ENCODE measurements at places on chromosomes 12 and 14. TPM values are rescaled to one million over a fixed set of nuclear protein-coding genes. Genes with fewer than 3 reads are reported as not detected.

CELA1 gene
- not detected for total RNA-seq

CIPC gene
- total RNA-seq, result 94.8 TPM

MYH6 gene
- total RNA-seq, result not detected

PIK3C2G gene
- 0.22 TPM for total RNA-seq

DNAJC22 gene
- 7.8 TPM for total RNA-seq

CLEC1B gene
- total RNA-seq, result not detected

KRT73 gene
- not detected for total RNA-seq

SLCO1B1 gene
- not detected for total RNA-seq

CARMIL3 gene
- 9.8 TPM for total RNA-seq

PTCSC3 gene
- total RNA-seq, result not detected

MSI1 gene
- total RNA-seq, result 14.0 TPM

EID3 gene
- total RNA-seq, result 5.1 TPM

TSPAN11 gene
- 8.0 TPM for total RNA-seq

GRCh38 chr14:32565256-32565655, 236.2 kb downstream of the AKAP6 start:
- no peak for DNase-seq

DNA sequence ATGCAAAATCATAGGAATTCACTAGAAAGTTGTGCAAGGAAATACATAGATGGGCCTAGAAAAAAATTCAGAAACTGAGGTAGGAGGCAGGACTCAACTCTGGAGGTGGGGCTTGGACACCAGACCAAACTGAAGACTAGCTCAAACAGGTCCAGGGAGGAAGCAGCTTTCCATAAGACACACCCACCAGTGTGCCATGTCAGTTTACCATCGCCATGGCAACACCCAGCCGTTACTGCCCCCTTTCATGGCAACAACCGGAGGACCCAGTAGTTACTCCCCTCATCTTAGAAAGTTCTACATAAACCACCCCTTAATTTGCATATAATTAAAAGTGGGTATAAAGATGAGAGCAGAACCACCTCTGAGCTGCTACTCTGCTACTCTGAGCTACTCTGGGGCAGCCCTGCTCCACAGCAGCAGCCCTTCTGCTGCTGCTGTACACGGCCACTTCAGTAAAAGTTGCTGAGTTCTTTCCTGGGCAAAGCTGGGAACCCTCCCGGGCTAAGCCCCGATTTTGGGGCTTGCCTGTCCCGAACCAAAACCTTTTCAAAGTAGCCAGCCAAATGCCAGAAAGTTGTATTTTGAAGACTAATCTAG, 30.8 kb upstream of the NINJ2 start:
- DNase-seq, result no peak

DNA sequence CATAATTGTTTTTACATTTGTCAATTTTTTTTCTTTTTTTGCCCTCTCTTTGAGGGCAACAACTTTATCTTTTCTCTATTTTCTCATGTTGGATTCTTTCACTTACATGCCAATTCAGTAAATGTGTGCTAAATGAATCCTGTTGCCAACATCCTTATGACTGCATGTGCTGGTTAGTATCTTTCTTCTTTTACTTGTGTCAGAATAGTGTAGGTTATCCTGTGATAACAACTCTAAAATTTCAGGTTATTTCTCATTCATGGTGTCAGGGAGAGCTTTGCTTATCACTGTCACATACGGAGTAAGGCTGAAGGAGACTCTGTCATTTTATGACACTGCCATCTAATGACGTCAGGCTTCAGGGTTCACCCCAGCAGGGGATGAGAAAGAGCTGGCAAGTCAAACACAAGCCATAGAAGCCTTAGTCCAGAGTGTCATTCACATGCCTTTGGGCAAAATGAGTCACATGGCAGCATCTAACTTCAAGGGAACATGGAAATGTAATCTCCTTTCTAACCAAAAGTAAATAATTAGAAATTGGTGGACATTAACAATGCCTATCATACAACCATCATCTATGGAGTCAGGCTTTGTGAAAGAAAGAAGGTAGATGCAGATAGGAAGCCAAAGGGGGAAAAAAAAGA, 242.5 kb upstream of the ATP2B1 start:
- DNase-seq, result no peak

- DNase-seq, result no peak
These were observed 33.3 kb downstream of the BAZ2A start for GRCh38 chr12:56596815-56597214.

DNA sequence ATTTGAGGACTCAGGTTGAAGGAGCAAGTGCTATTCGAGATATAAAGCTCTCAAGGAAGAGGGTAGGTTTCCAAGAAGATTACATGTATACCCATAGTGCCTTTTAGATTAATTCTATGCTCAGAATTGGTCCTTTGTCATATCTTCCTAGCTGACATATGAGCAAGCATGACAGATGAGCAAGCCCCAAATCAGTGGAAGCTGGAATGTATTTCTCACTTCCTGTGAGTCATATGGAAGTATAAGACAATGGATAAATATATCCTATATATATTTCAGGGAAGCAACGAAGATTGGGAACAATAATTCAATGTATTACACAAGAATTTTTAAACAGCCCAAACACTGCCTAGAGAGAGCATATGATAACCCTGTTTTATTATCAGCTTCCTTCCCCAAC, 674.1 kb upstream of the ATXN7L3B start:
- no peak for DNase-seq

GRCh38 chr12:101077791-101078528, 132.1 kb downstream of the SLC5A8 start:
- DNase-seq, result no peak

DNA sequence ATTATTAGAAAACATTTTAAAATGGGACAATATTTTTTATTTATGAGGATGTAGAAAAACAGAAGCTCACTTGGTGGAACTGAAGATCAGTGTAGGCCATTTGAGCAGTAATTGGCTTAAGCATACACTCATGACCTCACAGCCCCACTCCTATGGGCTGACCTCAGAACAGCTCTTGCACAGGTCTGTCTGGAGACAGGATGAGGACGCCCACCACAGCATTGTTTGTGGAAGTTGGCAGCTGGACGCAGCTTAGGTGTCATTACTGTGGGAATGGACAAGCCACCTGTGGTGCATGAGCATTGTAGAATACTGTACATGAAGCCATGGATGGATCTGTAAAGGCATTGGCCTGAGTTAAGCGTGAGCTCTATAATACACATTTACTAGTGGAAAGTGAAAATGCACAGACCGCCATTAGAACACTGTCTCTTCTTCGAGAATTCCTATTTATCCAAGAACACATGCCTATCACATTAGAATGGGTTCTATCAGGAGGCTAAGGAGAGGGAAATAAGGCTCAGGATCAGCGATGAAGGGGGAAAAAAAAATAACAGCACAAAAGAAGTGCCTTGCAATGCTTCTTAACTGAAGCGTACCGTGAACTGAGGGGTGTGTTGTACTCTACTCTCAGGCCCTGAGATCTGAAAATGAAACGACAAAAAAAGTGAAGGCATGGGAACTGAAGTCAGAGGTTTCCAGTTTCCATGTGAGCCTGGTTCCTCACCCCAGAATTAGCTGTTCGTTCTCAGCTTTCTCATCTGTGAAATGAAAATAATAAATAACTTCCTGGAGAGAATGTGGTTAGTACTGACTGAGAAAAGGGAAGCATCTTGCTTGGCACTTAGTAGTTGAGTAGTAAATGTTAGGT, 33.6 kb downstream of the KCNA1 start:
- DNase-seq, result no peak

- DNase-seq, result peak; percentile 15
These were observed 846 bp upstream of the MTHFD1 start for GRCh38 chr14:64387232-64387781.

GRCh38 chr12:115872919-115873357, 404.6 kb downstream of the MED13L start:
- no peak for DNase-seq

- no peak for DNase-seq
These were observed 9.2 kb downstream of the SOS2 start for GRCh38 chr14:50222055-50222613.

DNA sequence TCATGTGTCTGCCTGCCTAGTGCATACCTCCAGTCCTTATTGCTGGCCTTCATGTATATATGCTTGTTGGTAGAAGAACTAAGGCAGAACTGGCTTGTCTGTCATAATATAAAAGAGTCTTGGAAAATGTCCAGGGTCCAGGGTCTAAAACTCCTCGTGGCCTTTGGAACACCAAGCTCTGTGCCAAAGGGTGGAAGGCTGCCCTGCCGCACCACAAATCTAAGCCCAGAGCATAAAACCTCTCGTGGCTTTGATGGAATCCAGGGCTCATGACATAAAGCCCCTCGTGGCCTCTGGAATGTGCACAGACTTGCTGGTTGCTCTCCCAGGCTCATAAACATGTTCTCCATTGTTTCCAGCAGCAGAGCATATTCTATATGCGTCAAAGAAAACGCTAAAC, 107.9 kb downstream of the BBS10 start:
- no peak for DNase-seq

- DNase-seq, result no peak
These were observed 12.8 kb downstream of the PGF start for GRCh38 chr14:74942608-74943007.

DNA sequence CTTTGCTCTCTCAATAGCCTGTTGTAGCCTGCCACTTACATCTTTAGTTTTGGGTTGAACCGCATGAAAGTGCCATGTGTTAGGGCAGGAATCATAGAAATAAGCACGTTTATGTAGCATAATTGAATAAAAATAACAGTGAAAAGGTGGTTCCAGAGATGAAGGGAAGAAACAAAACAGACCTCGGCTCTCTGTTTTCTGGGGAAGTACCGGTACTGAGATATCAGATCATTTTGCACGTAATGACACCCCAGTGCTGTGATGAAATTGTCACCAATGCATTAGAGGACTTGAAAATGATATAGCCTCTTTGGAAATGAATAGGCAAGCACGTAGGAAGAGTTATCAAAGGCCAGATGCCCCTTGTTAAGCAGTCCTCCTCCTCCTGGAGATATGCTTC, 42.5 kb upstream of the DLK1 start:
- DNase-seq, result no peak

DNA sequence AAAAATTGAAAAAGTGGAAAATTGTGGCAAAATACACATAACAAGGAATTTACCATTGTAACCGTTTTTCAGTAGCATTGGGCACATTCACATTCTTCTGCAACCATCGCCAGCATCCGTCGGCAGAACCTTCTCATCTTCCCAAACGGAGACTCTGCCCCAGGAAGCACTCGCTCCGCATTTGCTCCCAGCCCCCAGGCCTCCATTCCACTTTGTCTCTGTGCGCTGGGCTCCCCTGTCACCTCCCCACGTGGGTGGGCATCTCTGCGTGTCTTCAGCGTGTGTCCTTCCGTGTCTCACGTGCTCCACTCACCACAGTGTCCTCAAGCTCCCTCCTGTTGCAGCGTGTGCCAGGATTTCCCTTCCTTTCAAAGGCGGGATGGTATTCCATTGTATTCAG, 9.9 kb downstream of the GPR132 start:
- DNase-seq, result no peak

- no peak for DNase-seq
These were observed 128.8 kb downstream of the NDUFA12 start for GRCh38 chr12:94874518-94875302.

DNA sequence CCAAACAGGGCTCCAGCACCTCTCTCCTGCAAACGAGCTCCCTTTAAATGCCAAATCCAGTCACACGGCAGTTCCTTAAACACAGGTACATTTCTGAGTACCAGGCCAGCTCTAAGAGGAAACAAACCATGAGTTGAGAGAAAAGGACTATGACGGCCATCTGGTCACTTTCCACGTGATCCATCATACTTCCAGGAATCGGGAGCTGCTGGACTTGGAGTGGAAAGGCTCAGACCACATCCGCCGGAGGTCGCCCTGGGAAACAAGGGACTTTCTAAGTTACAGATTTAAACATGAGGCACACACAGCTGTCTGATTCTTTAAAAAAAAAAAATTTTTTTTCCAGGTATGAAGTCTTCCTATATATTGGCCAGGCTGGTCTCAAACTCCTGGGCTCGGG, 39.2 kb downstream of the ACADS start:
- no peak for DNase-seq

GRCh38 chr14:94573475-94574277, 7.5 kb upstream of the SERPINA5 start:
- no peak for DNase-seq

- no peak for DNase-seq
These were observed 18.7 kb upstream of the KIF26A start for GRCh38 chr14:104119488-104120251.

DNA sequence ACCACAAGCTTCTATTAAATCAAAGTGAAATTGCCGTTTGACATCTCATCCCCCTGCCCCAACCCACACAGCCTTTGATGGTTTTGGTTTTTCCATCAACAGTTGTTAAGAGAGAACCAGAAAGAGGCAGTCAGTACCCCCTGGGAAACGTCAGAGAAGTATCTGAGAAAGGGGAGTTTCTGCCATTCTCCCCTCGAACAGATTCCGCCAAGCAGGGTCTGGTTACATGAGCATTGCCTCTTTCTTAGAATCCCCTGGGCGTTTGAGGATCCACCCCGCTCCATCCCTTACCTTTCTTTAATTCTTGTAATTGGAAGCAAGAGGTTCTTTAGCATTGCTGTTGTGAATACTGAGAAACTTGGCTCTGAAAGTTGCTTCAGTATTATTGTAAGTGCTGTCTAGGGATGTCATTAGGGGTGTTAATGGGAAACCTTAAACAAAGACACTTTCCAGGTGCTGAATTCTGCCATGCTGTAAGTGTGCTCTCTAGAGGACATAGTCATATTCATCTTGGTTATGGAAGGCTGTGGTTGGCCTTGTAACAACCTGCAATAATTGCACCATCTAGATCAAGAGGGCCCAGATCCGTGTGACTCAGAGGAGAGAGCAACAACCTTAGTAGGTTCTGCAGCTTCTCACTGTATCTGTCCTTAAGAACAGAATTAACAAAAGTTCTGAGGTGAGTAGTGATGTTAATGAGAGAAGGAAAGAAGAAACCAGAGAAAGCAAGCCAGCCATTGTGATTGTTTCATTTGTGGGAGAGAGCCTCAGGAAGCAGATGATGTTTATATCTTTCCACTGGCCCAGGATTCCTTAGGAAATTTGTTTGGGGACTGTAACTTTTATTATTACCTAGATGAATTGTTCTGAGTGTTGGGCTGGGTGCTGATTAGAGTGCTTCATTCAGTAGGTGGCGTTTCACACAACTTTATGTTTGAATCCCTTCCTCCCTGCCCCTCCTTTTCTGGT, 9.0 kb downstream of the TMBIM6 start:
- no peak for DNase-seq

DNA sequence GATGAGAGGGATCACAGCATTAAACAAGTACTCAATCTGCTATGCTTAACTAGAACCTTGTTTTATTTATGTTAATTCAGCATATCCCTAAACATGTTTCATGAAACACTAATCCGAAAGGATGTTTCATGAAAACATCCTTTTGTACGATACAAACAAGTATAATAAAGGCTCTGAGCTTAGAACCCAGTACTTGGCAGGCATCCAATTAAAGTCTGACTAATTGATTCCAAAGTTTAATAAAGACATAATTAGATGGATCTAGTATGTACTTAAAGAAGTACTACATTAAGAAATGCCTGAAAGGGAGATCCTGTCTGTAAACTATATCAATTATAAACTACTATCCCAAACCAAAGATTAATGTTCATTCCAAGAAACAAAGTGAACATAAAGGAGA, 51.8 kb downstream of the SCAF11 start:
- no peak for DNase-seq
